Skin of body (tissue), 3 donors: ENCODE measurements at places on chromosomes 11 and 22.
A peak's percentile ranks its signal among the peaks of the same experiment; 100 is the strongest.

GRCh38 chr11:13983081-13983751 is 20.7 kb downstream of the SPON1 start:
- peak; percentile 27 for DNase-seq

GRCh38 chr11:126817523-126818450 is 182.8 kb downstream of the KIRREL3 start:
- DNase-seq: no peak

GRCh38 chr11:46298699-46299433 is 21.4 kb downstream of the CREB3L1 start:
- no peak for DNase-seq

DNA sequence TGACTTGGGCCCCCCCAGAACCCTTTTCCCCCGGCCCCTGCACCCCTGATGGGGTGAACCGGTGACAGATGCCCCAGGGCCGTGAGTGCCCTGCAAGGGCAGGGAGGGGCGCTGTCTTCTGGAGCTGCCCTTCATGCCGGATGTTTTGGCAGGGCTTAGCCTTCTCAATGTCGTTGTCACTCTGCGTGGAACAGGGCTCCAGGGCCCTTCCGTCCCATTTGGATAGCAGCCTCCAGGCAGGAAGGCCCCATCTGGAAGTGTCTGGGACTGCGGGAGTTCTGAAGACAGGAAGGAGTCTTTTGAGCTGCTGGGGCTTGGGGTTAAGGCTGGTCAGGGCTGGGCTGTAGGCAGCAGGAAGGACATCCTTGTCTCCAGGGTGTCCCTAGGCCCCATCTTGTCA is 4.6 kb downstream of the FRMD8 start:
- DNase-seq: peak; percentile 47

DNA sequence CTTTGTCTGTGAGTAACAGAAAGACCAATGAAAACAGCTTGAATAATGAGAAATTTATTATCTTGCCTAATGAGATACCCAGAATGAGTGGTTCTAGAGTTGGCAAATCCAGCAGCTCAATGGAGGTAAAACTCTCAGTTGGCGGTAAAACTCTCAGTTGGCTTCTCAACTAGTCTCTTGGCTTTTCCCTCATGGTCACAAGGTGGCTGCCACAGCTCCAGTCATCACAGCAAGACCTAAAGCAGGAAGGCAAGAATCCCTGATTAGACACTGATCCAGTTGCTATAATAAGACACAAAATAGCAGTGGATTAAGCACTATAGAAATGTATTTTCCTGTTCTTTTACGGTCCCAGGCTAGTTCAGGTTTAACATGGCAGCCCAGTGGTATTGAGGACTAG is 37.5 kb upstream of the TSPAN18 start:
- no peak for DNase-seq

- peak; percentile 2 for DNase-seq
Measured at GRCh38 chr11:31240340-31240904, 129.1 kb downstream of the DCDC1 start.

DNA sequence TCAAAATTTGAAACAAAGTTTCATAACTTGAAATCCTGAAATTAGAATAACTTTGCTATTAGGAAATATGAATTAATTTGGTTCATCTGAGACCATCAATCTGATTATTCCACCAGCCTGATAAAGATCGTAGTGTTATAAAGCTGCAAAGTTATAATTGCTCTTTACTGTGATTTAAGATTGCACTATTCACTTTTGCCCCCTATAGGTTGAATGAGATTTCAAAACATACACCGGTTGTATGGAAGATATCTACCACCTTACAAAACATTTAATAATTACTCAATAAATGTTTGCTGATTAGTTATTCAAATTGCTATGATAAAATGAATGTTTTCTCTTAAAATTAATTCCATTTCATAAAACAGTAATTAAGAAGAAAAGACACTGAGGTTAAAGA is 26.1 kb downstream of the APIP start:
- DNase-seq: no peak

DNA sequence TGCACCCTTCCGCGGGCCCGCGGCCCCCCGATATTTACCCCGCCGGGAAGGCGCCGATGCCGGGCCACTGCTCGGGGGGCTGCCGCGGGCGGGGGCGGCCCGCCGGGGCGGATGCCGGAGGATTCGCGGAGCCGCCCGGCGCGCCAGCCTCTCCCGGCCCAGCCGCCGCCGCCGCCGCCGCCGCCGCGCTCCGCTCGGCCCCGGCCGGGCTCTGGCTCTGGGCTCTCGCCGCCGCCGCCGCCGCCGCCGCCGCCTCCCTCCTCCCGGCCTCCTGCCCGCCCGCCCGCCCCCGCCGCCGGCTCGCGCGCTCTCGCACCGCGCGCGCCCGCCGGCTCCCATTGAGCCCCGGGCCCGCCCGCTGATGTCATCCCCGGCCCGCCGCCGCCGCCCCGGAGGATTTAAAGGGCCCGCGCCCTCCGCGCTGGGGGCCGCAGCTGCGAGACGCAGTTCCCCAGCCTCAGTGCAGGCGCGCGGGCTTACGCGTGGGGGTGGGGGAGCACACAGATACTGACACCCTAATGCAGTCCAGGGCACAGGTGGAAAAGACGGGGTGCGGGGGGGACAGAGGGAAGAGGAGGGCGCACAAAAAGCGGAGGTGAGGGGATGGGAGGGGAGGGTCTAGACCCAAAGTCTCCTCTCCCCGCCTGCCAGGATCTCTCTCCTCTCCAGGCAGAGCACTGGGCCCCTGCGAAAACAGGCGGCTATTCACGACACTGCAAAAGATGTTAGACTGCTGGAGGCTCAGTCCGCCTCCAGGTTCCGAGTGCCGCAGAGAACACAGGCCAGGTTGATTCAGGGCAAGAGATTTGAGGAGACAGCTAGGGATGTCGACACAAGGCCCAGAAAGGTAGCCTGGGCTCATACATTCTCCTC is at the start of gene CSNK1E:
Gene CSNK1E (minus strand): TSS at position 312 of the 873 bp plus-strand sequence. CDS start 3,276 bp downstream, outside the sequence.
- DNase-seq: no peak

- DNase-seq: no peak
Measured at GRCh38 chr22:47189056-47189916, 426.8 kb downstream of the TBC1D22A start.

- DNase-seq: no peak
Measured at GRCh38 chr11:64029773-64030172, 6.0 kb upstream of the FLRT1 start.
